ENCODE measurements at places on chromosomes 1 and 21. TPM values are rescaled to one million over a fixed set of nuclear protein-coding genes. Genes with fewer than 3 reads are reported as not detected.

LRRC3 gene
- 3.2 TPM for total RNA-seq

RHBG gene
- total RNA-seq, result not detected

DNA sequence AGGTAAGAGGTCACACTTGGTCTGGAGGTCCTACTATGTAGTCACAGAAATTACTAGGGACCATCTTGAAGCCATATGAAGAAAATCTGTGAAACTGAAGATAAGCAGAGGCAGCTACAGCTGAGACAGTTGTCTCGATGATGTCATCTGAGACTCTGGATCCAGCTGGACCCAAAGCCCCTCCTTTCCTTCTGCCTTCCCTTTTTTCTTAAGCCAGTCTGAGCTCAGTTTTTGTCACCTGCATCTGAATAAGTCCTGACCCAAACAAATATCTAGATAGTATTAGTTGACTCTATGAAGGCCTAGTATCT is 143.3 kb downstream of the ETS2 start:
- no peak for DNase-seq

- DNase-seq, result no peak
Observed at GRCh38 chr1:221392453-221392852, 349.4 kb downstream of the DUSP10 start.

GRCh38 chr1:232322162-232322734 is 307.7 kb downstream of the SIPA1L2 start:
- no peak for DNase-seq

DNA sequence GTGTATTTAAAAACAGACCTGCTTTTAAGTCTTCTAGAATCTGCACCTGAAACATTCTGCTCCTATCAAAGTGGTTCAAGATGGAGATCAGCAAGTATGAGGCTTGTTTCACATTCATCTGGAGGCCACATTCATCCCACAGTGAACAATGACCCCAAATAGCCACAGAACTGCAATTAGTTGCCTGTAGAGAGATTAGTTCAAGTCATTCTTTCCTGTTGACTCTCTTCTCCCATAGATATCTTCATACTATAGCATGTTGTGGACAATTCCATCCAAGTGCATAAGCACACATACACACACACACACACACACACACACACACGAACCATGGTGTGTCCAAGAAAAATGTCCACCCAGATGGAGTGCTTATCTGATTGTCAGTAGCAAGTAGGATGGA is 101.7 kb upstream of the FGGY start:
- DNase-seq, result no peak

DNA sequence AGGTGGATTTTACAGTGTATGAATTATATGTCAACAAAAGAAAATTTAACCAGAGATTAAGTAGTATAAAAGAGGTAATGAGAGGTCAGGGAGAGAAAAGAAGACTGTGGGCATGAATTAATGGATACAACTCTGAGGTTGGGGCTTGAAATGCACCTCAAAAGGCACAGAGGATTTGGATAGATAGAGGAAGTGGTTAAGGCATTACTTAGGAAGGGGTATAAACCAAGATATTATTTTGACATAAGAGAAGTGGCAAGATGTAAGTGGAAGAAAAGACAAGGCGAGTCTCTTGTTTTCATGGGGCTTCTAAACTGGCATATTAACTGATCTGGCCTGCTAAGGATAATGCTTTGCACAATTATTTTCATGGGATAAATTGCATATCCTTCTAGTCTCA is 34.1 kb downstream of the RAP1A start:
- no peak for DNase-seq
